ENCODE measurements at places on chromosomes 6 and 20. TPM values are rescaled to one million over a fixed set of nuclear protein-coding genes. Genes with fewer than 3 reads are reported as not detected.

DNA sequence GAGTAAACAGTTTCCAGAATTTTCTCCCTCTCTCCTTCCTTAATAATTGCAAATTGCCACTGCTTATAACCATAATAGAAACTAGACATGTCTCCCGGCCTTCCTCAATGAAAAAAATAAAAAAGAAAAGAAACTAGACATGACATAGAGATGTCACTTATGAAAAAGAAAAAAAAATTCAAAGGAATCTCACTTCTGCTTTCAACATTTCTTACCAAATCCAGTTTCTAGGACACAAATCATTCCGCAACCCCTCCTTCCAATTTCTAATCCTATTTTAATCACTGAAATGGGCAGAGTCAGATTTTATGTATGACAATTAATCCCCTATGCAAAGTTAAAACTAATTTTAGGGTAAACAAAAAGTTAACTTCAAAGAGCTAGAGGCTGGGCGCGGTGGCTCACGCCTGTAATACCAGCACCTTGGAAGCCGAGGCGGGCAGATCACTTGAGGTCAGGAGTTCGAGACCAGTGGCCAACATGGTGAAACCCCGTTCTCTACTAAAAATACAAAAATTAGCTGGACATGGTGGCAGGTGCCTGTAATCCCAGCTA, 40.1 kb upstream of the EEF1A1 start:
- H3K36me3 ChIP-seq: no peaks in the 10 kb centered on the region
- no peak overlapping the region for H3K27ac ChIP-seq
- H3K4me1 ChIP-seq: no peaks in the 10 kb centered on the region
- no peak overlapping the region for H3K4me3 ChIP-seq
- H3K27me3 ChIP-seq: no peaks in the 10 kb centered on the region

SLC2A10 gene
- 52.7 TPM for total RNA-seq

DNA sequence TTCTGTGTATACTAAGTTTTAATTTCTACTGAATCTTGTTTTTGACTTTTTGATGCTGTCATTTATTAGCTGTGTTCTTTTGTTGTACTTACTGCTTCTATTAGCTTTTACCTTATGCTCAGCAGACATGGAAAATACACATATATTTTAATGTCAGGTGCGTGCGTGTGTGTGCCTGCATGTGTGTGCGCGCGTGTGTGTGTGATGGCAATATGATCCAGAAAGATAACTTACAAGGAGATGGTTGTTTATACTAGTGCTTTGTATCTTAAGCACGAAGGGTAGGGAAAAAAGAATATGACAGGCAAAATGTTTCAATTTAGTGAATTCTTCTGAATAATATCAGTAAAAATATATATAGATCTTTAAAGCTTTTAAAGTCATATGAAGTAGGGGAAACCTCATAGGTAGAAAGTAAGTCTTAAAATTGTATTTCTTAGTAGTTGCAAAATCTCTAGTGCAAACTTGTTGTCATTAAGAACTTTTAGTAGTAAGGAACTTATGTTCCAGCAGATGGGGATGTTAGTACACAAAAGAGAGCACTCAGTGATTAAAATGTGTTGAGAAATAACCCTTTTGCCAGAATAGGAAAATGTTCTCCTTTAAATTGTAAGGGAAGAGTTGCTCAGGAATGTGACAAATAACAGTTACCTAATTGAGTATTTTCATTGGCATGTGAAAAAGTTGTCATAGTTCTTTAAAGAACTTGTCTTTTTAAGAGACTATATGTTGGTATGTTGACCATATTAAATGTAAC, 13.2 kb downstream of the QKI start:
- H3K4me3 ChIP-seq: no peak overlapping the region
- H3K27me3 ChIP-seq: no peaks in the 10 kb centered on the region
- DNase-seq: no peak
- H3K27ac ChIP-seq: no peak overlapping the region
- no peaks in the 10 kb centered on the region for H3K36me3 ChIP-seq
- H3K4me1 ChIP-seq: peaks cover 30% of the 10 kb centered on the region

RAET1L gene
- not detected for total RNA-seq

DNA sequence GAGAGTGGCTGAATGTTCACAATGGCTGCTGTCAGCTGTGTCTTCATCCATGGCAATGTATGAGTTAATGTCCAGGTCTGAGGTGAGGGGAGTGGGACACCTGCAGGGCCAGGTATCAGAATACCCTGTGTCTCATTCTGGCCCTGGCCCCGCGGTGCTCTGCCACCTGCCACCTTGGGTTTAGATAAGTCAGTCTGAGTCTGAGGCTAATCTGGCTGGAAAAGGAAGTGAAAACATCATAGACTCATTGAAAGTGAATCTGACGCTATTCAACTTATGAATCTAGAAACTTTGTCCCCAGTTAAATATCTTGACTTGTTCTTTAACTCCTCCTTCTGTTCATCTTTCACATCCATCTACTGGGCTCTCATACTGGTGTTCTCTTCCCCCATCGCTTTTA, 267.1 kb upstream of the JAG1 start:
- H3K27ac ChIP-seq: no peak overlapping the region
- no peaks in the 10 kb centered on the region for H3K36me3 ChIP-seq
- no peak for DNase-seq
- no peaks in the 10 kb centered on the region for H3K4me1 ChIP-seq

MAS1 gene
- total RNA-seq: not detected

TGM2 gene
- 38.7 TPM for total RNA-seq

All from stomach (tissue), 19 donors.